ENCODE measurements at places on chromosomes 3 and 15.

GRCh38 chr15:91890614-91891013 is 37.1 kb downstream of the SLCO3A1 start:
- DNase-seq, result no peak

GRCh38 chr15:29747837-29748417 is 74.3 kb downstream of the TJP1 start:
- DNase-seq, result no peak

DNA sequence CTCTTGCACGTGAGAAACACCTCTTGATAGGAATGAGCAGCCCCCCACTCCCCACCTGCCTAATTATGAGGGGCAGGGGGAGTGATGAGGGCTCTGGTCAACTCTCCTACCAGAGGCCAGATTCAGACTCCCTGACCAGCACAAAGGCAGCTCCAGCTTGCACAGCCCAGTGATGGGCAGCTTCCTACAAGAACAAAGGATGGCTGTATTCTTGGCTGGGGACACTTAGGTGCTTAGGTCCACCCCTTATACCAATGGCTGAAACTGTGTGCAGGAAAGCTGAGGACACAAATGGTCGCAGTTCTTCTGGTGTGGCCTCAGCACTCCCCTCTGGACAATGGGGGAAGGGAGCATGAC is 81.8 kb downstream of the IQSEC1 start:
- no peak for DNase-seq

DNA sequence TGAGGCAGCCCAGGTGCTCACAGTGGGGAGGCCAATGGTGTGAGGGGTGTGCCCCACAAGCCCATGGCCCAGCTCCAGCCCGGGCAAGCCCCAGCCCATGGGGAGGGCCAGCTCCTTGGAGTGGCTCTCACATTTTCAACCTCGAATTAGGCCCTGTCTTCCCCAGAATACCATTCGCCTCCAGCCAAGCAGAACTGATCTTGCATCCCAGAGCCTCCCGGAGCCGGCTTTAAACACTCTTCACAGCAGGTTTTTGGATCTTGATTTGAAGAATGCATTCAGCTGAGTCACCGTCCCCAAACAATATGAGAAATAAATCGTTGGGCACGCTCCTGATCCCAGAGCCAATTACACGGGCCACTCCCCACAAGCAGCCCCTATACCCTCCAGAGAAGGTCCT is 23.7 kb downstream of the TPRA1 start:
- no peak for DNase-seq

DNA sequence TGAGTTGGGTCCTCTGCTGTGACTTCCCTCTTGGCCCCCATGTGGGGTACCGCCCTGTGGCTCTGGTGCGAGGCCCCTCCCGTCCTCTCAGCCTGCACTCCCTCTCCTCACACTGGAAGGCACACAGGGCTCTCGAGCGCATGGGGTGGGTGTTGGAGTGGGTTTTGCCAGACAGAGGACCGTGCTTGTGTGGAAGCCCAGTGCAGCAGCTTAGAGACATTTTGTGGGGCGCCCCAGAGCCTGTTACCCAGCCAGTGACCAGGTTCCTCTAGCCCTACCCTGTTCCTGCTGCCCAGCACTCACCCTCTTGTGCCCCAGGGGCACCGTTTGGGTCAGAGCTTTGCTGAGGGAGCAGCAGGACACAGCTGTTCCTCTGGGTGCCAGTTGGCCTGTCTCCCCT is 9.9 kb downstream of the PLXNA1 start:
- DNase-seq, result no peak

DNA sequence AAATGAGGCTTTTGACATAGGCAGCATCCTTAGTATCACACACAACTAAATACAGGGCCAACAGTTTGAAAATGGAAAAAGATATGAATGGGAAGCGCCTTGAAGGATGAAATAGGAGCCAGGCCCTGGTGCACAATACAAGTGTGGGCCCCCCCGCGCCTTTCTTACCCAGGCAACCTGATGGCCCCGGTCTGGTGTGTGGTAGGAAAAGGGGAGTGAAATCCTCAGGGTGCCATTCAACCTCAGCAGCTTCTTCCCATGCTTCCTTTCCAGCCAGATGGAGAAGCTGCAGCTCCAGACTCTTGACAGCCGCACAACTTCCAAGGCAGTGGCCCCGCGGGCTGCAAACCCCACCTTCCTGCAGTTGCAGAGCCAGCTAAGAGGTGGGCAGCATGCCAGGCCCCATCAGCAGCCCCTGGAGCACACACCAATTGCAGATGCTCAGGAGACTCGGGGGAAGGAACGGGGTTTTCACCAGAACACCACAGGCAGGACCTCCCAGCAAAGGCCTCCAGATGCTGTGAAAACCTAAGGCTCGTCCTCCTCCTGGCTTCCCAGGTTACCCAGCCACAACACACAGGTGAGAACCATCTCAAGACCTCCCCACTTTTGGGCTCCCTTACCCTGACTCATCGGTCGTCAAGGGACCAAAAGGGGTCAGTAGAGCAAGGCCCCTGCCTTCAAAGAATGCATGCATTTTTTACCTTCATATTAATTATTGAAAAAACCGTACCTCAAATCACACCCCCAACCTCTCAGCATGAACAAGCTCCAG is 101.6 kb downstream of the CPN2 start:
- DNase-seq, result no peak

DNA sequence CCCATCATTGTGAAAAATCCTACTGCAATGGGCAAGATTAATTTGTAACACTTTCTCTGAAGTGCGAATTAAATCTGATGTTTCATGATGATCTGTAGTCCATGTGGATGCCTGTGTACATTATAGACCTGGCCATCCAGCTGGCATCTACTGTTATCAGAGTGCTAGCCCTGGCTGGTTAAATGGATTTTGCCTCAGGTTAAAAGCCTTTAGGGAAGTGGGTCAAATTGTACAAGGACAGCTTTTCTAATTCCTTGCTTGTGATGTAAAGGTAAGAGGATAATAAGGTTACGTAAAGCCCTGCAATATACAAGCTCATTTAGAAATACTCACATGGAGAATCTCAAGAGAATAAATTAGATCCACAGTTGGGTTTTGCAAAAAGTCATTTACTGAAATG is 138.2 kb downstream of the EPHA3 start:
- no peak for DNase-seq

GRCh38 chr15:100893964-100894295 is 14.3 kb downstream of the ALDH1A3 start:
- no peak for DNase-seq

GRCh38 chr3:46966811-46967210 is 9.7 kb downstream of the CCDC12 start:
- DNase-seq, result no peak

DNA sequence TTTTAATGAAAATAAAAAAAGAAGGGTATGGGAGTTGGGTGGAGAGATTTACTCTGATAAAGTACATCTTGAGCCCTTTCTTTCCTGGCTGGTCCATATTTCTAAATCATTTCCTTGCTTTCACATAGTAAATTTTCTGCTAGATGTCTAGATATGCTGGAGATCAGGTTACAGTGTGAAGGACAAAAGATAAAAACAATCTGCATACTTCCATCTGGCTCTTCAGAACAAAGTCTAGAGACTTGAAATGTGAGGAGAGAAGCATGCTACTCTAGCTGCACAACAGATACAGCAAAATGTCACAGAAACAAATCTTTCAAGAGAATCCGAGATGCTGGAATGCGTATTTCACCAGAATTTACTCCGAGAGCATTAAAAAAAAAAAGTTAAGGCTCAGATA is 42.2 kb downstream of the FOXP1 start:
- DNase-seq, result no peak

- no peak for DNase-seq
Measured at GRCh38 chr15:98794748-98795147, 146.4 kb downstream of the IGF1R start.

GRCh38 chr3:21377071-21377769 is 373.8 kb downstream of the ZNF385D start:
- no peak for DNase-seq

- no peak for DNase-seq
Measured at GRCh38 chr3:157335233-157336076, 101.2 kb upstream of the PTX3 start.

Measured in activated T-helper 1 cell treated with anti-CD3 and anti-CD28 coated beads, Interleukin-2, amount 50 U/mL, for 16 hours (primary cell).